Activated T-cell treated with anti-CD3 and anti-CD28 coated beads for 4 hours (primary cell): ENCODE measurements at places on chromosomes 6 and 20.

- no peak for DNase-seq
Measured at GRCh38 chr6:39166912-39167290, 51.9 kb upstream of the SAYSD1 start.

DNA sequence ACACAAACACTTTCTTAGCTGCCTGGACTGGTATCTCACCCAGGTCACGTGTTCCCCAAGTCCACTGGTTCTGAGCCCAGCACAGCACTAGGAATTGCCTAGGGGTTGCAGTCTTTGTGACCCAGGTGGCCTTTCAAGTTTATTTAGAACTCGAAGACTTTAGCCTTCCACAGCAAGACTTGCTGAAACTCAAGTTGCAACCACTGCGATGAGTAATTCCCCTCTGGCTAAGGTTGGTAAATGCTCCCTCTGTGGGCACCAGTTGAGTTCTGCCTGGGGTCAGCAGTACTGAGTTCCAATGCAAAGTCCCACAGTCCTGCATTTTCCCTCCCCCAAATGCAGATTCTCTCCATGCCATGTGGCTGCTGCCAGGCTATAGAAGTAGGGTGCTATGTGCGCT, 77.6 kb upstream of the MOCS1 start:
- no peak for DNase-seq

DNA sequence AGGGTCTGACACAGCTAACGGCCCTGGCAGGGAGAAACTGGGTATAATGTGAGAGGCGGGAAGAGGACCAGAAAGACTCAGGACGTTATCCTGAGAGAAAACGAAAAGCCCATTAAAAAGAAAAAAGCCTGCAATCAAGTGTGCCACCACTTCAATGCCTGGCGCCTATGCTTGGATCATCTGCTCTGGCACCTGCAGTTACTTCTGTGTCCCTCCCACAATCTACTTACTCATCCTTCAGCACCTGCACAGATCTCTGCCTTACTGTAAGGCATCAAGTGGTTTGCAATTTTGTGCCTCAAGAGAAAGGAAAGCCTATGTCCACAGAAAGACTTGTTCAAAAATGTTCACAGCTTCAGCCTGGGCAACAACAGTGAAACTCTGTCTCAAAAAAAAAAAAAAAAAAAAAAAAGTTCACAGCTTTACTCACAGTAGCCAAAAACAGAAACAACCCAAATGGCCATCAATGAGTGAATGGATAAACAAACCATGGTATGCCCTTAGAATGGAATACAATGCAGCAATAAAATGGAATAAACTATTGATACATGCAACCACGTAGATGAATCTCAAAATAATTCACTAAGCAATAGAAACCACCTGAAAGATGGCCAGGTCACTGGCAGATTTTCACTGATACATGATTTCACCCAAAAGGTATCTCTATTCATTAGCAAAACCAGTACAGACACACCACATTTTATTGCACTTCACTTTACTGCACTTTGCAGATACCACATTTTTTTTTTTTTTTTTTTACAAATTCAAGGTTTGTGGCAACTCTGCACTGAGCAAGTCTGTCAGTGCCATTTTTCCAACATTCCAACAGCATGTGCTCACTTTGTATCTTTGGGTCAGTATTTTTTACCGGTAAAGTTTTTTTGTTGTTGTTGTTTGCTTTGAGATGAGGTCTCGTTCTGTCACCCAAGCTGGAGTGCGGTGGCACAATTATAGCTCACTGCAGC, 48.6 kb downstream of the ABHD12 start:
- no peak for DNase-seq

- DNase-seq: no peak
Measured at GRCh38 chr20:23144856-23145255, 58.7 kb upstream of the CD93 start.

GRCh38 chr6:107809966-107810365, 14.1 kb downstream of the SCML4 start:
- DNase-seq: no peak

DNA sequence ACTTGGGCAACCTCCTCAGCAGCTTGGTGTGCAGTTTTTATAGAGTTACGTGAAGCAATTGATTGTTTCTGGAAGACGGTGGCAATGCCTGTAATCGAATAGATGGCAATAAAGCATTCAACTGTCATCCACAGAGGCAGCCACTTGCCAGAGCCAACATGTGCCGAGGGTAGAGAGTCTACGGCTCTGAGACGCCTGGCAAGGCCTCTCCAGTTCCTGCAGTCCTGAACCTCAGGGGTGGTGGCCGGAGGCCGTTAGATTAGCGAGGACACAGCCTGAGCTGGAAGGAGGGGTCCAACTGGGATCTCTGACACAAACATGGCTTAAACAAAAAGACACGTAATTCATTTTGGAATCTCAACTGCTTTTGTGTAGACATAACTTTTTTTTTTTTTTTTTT, 775 bp upstream of the TTLL2 start:
- no peak for DNase-seq

GRCh38 chr20:53427951-53428350, 165.7 kb downstream of the ZNF217 start:
- DNase-seq: no peak

GRCh38 chr6:144220031-144220790, 64.9 kb upstream of the UTRN start:
- DNase-seq: no peak

DNA sequence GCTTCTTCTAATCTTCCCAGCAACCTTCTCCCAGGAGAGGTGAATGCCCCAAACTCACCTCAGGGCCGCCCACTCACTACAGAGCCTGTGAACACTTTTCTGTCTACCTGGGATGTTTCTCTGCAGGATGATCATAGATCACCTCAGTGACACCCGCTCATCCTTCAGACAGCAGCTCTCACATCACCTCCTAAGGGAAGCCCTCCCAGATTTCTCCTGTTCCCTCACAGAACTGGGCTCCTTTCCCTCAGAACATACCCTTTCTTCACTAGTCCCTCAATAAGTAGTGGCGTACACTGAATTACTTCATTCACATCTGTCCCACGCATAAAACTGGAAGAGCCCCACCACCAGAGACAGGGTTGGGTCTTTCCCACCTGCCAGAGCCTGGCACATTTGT, 57.8 kb downstream of the CDK5RAP1 start:
- no peak for DNase-seq

GRCh38 chr6:85643537-85644278, 1.0 kb upstream of the SYNCRIP start:
- peak; percentile 54 for DNase-seq

- DNase-seq: no peak
Measured at GRCh38 chr6:7332090-7332745, 19.2 kb upstream of the SSR1 start.

- DNase-seq: no peak
Measured at GRCh38 chr6:11207199-11207968, 25.1 kb downstream of the NEDD9 start.

DNA sequence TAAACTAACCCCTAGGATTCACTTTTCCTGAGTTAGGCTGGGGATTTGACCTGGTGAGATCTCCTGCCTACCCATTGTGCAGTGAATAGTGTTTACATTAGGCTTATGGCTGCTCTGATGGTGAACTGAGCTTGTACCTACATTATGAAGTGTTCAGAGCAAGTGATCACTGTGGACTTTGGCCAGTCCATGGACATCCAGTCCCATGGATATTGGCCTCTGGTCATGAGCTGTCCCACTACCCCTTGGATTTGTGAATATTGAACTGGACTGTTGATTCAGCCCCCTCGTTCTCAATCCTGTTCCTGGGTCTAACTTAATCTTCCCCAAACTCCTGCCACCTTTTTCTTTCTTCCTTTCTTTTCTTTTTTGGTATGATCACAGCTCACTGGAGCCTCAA, 13.8 kb downstream of the ASIP start:
- DNase-seq: no peak

DNA sequence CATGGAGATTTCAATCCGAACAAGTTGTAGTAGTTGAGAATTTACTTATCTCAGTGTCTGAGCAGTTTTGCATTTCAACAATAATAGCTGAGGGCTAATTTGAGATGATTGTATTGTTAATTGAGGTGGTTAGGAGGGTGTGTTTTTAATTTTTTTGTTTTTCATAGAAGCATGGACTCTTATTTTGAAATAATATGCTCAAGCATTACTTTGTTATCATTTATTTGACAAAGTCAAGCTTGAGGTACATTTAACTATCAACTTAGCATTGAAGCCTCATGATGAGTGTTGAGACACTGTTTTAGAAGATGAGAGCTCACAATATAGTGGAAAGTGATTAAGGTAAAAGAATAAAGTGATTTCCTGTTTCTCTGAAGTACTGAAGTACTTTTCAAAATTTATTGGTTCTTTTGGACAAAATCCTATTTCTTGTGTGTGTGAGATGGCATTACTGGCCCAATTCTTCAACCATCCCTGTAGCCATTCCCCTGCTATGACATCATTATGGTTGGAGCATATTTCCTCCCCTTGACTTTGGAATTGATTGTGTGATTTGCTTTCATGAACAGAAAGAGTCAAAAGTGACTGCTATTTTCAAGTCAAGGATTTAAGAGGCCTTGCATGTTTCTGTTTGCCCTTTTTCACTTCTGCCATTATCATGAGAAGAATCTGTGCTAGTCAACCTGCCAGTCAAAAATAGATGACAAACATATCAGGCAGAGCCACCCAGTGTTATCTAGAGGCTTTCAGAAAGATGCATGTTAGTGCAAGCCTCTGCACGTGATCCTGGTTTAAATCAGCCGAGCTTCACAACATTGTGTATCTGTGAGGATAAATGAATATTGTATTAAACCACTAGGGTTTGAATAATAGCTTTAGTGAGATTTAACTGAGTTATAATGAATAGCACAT, 1112.3 kb upstream of the CITED2 start:
- DNase-seq: no peak

DNA sequence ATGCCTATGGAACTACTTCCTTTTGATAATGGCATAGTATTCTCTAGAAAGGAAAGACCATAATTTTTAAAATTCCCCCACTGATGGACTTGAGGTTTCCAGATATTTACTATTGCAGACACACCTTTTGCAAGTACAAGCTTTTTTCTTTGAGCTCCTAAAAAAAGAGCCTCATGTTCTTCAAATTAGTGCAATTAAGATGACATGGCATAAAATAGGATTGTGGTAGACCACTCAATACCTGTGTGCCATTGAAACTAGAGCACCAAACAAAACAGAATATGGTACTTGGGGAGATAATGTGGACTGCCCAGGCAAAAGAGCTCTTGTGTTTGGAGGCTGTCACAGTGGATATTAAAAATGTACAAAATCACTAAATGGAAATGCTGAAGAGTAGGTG, 19.0 kb upstream of the LAMA2 start:
- no peak for DNase-seq

- DNase-seq: peak; percentile 55
Measured at GRCh38 chr6:29964887-29965562, 22.7 kb downstream of the HLA-A start.

- DNase-seq: no peak
Measured at GRCh38 chr6:45155341-45155894, 172.7 kb upstream of the RUNX2 start.

DNA sequence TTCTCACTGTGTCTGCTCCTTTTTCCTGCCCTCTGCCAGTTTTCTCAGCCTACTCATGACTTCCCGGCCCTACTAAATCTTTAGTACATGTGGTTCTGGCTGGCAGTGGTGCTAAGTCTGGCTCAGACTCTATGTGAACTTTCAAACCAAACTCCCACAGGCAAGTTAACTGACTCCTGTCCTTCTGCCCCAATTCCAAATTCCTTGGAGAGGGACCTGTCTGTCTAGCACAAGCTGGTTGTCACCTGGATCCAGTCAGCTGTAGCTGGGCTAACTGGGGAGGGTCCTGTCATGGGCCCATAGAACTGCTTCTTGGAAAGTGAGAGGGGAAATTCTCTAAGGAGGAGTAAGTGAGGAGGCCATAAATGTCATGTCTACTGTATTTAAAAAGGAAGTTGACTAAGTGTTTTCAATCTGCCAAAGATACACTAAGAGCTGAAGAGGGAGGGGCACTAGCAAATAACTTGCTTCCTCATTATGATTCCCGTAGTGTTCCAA, 240.1 kb downstream of the KCNQ5 start:
- no peak for DNase-seq

GRCh38 chr6:20058912-20059311, 153.4 kb downstream of the MBOAT1 start:
- DNase-seq: no peak

DNA sequence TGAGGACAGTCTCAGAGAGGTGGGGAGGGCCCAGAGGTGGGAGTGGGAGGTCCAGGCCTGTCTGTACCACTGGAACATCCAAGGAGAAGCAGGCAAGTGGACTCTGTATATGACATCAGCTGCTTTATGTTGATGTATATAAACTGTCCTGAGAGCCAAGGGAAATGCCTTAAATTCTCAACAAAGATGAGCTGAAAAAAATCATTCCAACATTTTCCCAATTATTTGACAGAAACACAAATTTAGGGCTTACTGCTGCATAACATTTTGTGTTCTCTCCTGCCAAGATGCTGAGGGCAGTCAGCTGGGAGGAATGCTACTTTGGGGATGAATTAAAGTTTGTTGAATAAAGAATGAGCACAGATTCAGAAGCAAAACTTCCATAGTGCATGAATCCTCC, 52.8 kb downstream of the FOXC1 start:
- no peak for DNase-seq
